Activated CD4-positive, CD25-positive, alpha-beta regulatory T cell (primary cell): ENCODE measurements at places on chromosomes 3 and 15.

GRCh38 chr15:48096355-48096786 lies 24.4 kb upstream of the SLC24A5 start:
- DNase-seq: no peak

GRCh38 chr3:194315965-194316361 lies 35.2 kb downstream of the CPN2 start:
- DNase-seq: no peak

DNA sequence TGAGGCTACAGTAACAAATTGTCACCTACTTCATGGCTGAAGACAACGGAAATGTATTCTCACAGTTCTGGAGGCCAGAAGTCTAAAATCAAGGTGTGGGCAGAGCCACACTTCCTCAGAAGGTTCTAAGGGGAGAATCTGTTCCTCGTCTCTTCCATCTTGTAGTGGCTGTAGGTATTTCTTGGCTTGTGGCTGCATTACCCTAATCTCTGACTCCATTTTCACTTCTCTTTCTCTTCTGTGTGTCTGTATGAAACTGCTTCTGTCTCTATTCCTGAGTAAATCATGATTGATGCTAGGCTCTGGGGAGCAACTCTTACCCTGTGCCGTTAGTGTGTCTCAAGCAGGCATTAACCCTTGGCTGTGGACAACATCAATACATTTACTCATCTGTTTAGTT lies 164.7 kb downstream of the SQOR start:
- no peak for DNase-seq

GRCh38 chr15:41979493-41980266 lies 7.3 kb upstream of the EHD4 start:
- no peak for DNase-seq

DNA sequence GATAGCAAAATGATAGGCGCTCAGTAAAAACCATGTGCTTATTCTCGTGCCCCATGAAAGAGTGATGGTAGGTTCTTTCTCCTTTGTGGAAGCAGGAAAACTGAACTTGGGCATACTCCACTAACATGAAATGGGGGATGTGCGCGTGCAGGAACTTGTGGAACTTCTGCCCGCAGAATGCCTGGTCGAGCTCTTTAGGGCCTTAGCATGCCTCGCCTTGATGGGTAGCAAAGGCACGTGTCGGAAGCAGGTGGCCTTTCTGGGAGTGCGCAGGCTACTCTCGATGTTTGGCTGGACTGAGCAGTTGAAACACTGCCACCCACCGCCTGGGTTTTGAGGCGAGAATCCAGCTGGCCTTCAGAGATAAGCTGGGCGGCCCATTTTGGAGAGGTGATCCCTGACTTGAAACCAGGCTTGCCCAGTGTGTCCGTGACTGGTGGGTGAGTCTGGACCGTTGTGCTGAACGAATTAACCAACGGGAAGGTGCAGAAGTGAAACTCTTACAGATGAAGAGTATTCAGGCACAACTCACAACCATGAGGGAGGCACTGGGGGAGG lies 842 bp downstream of the PCCB start:
- DNase-seq: no peak

GRCh38 chr3:10984371-10984896 lies 8.1 kb upstream of the SLC6A1 start:
- no peak for DNase-seq

DNA sequence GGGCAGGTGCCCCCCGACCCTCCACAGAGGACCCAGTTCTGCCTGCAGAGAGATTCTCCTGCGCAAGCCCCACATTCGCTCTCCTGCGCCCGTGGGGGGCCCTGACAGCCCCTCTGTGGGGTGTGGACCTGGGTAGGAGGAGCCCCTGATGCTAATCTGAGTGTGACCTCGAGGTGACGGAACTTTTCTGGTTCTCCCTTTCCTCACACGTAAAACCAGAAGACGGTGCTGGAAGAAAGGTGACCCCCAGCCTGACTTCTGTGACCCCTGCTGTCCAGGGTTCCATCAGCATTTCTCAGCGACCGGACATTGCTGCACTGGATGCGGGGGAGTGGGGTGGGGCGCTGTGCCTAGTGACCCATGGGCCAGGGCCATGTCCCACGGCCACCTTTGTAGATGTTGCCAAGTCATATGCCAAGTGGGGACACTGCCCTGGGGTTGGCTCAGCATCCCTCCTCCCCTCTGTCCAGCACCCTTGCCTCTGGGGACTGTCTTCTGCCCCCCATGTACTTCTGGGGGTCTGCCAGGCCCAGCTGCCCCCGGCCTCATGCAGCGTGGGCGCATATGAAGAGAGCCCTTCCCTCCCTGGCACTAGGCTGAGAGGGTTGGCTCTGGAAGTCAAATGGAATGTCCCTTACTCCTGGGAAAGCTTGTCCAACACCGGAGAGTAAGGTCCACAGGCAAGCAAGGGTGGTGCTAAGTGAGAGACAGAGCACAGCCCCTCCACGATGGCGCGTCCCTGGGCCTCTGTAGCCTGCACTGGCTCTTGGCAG lies 129.1 kb upstream of the MEF2A start:
- DNase-seq: no peak
